Aorta (tissue), 5 donors: ENCODE measurements at places on chromosomes 4 and X. TPM values are rescaled to one million over a fixed set of nuclear protein-coding genes. Genes with fewer than 3 reads are reported as not detected.
A peak's percentile ranks its signal among the peaks of the same experiment; 100 is the strongest.

GRCh38 chrX:69207216-69207615, 42.0 kb upstream of the PJA1 start:
- DNase-seq, result peak; percentile 24

- peak; percentile 81 for DNase-seq
Measured at GRCh38 chrX:68895341-68895755, 66.5 kb downstream of the EFNB1 start.

- DNase-seq, result no peak
Measured at GRCh38 chr4:17313194-17313593, 198.7 kb downstream of the QDPR start.

DNA sequence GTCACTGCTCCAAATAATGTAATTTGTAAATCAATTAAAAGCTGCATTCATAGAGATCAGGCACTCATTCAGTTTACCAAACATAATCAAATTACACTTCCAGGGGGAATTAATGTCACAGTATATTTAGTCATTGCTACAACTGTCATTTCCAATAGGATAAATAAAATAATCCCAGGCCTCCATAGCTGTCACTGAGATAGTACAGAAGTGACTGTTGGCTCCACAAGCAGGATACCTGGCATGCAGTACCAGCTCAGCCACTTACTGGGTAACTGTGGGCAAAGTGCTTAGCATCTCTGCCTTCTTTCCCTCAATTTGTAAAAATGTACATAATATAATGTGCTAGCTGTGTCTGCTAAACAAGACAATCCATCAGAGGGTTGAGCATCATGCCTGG, 128.1 kb downstream of the CAMK2D start:
- no peak for DNase-seq

DNA sequence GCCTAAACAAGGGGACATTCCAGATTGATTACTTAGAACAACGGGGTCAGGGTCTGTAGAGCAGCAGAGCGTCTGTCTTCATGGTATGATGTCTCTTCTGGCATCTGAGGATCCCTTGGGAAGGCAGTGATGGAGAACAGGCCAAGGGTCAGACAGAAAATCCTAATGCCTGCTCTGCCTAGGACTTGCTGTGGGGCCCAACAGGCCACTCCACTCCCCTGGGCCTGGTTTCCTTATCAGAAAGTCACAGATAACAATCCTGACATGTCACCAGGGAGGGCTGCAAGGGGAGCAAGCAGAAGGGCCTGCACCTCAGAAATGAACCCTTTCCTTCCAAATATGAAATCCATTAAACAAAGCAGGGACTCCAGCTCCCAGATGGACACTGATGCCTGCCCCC, 21.4 kb upstream of the ARHGAP6 start:
- no peak for DNase-seq

Gene UGT2B17
- not detected for total RNA-seq

Gene TRPC3
- 1.3 TPM for total RNA-seq

Gene FGFBP1
- total RNA-seq, result not detected

Gene RLIM
- 40.0 TPM for total RNA-seq

Gene SETD7
- total RNA-seq, result 79.0 TPM
